ENCODE measurements at places on chromosomes 5 and 9.

DNA sequence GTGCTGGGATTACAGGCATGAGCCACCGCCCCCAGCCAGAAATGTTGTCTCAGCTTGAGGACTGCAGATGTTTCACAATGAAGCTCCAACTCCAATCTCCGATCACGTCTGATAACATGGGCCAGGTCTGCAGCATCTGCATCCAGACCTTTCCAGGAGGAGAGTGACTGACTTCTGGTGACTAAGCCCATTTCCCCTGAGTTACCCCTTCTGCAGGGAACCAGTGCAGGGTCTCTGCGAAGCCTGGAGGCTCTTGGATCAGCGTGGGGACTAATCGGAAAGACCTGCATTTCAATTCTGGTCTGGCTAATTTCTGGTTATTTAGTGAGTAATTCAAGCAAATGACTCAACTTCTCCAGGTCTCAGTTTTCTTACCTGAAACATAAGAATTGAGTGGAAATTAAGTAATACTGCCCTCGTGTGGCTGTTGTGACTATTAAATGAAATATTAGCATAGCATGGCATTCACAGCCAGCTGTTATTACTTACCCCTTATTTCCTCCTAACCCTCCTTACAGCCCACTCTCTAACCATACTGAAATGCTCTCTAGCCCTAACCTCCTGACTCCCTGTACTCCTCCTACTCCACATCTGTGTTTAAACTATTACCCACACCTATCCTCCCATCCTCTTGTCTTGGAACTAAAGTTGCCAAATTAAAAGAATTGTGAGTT is 2.2 kb upstream of the GNPDA1 start:
- peak; percentile 39 for DNase-seq

DNA sequence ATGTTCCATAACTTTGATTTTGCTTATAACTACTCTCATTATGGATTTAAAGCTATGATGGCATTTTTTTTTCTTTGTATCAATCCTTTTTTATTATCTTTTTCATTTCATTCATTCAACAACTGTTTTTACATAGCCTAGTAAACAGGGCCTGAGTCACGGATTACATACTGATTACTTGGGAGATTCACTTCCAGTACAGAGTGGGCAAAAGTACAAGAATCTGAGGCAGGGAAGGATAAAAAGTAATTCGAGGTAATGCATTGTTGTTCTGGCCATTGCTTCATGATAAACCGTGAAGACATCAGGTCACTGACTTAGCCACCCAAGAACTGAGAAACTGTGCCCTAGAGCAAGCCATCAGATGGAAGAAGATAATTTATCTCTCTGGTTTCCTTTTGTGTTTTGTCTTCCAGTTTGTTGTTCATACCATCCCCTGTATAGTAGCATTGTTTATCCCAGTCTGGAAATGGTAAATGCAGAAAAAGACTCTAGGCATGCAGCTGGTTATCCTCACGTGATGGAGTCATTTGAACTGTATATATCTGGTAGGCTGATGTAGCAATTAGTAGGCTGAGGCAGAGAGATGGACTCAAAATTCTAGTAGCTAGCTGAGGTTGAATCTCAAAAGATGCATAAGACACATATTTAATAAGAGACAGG is 145.6 kb downstream of the CNTLN start:
- DNase-seq = no peak

GRCh38 chr9:137606005-137606621 is 627 bp downstream of the ARRDC1 start:
- peak; percentile 50 for DNase-seq

- DNase-seq = no peak
These were observed 57.9 kb downstream of the NDST1 start for GRCh38 chr5:150565868-150566267.

DNA sequence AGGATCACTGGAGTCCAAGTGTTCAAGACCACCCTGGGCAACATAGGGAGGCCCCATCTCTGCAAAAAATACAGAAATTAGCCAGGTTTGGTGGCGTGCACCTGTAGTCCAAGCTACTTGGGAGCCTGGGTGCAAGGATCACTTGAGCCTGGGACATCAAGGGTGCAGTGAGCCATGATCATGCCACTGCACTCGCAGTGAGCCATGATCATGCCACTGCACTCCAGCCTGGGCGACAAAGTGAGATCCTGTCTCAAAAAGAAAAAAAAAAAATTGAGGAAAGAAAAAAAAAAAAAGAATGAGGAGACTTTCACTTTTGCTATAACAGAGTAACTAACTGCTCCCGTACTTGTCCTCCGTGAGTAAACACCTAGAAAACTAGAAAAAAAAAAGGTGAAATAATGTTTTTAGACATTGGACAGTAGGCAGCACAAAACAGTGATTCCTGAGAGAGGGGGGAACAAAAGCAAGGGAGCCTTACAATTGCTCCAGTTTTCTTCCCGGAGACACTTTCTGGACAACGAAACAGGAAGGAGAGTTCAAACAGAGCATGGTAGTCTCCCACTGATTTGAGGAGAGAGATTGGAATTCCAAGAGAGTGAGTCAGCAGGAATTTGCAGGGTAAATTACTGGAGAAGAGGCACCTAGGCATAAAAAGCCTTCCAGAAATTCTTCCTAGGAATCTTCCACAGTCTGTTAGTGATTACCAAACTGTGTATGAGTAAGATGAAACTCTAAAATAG is 6.9 kb upstream of the ZBTB5 start:
- DNase-seq = peak; percentile 49

DNA sequence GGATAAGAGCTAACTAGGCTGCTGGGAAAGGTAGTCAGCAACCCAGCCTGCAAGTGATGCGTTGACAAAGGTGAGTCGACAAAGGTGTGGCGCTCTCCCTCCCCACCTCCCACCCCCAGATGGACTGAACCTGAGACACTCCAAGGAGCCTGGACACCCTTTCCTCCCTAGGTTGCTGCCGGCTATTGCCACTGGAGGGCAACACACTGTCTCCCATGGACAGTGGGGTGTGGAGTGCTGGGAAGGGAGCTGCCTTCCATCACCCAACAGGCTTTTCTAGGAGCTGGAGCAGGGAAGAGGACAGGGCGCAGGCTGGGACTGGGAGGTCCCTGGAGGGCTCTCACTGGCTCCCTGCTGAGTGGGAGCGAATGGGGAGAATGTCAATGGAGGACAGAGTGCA is 75.4 kb upstream of the ARAP3 start:
- DNase-seq = peak; percentile 37

- DNase-seq = no peak
These were observed 52.6 kb downstream of the EBF1 start for GRCh38 chr5:159047086-159047485.

- DNase-seq = no peak
These were observed 158.8 kb downstream of the DEPDC1B start for GRCh38 chr5:60540856-60541805.

DNA sequence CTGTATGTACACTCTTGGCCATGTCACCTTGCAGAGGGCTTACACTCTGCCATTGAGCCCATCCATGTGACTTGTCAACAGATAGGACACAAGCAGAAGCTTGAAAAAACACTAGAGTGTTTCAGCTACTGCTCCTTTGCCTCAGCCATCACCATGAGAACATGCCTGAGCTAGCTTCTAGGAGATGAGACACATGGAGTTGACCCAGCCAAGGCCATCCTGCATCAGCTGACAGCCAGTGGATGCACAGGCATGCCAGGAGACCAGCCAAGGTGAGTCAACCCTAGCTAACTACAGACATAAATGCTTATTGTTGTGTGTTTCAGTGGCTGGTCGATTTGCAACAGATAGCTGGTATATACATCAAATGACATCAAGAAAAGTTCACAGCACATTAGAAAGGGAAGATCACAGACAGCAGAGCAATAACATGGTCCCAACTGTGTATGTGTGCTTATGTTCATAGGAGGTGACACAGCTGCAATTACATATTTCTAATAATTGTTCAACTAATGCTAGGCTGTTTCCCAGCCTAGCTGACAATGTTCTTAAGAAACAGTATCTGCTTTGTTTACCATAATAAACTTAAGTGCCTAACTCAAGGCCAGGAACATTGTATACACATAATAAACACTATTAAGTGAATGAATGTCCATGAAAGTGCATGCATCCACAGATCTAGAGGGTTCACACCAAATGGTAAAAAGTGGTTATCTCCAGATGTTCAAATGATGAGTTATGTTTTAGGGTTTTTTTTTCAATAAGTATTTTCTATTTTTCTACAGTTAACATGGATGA is 105.7 kb downstream of the SPOCK1 start:
- DNase-seq = no peak

- DNase-seq = no peak
These were observed 229.0 kb downstream of the ARL15 start for GRCh38 chr5:54081415-54081814.

- DNase-seq = no peak
These were observed 1.7 kb downstream of the ALG2 start for GRCh38 chr9:99220011-99220410.

- no peak for DNase-seq
These were observed 338.6 kb downstream of the EBF1 start for GRCh38 chr5:158761161-158761560.

DNA sequence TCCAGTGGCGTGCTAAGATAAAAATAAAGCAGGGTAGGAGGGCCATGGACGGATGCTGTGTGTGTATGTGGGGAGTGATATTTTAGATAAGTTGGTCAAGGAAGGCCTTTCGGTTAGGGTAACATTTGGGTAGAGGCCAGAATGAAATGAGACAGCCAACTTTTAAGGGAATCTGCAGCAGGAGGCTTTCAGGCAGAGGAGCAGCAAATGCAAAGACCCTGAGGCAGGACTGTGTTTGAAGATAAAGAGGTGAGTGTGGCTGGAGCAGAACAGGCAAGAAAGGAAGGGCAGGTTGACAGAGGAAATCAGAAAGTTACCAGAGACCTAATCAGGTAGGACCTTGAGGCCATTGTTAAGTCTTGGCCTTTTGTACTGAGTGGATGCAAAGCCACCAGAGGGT is 106.2 kb downstream of the MAST4 start:
- DNase-seq = no peak

DNA sequence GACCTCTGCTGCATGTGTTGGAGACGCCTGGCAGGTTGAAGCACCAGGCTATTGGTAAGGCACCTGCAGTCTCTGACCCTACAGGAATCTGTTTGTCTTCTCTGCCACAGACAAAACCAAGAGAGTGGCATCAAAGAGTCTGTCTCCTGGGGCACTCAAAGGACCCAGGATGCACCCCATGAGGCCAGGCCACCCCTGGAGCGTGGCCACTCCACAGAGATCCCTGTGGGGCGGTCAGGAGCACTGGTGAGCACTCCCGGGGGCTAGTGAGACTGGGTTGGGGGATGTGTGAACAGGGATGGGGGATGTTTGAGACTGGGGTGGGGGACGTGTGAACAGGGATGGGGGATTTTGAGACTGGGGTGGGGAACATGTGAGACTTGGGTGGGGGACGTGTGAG is 240.3 kb downstream of the CACNA1B start:
- no peak for DNase-seq

Data from colonic mucosa (tissue), 4 donors.